ENCODE measurements at places on chromosomes 2 and 18. TPM values are rescaled to one million over a fixed set of nuclear protein-coding genes. Genes with fewer than 3 reads are reported as not detected.

CABLES1 gene
- total RNA-seq = 12.9 TPM

SPDYA gene
- total RNA-seq = 0.15 TPM

RAX gene
- not detected for total RNA-seq

GNLY gene
- not detected for total RNA-seq

CLK1 gene
- total RNA-seq = 44.8 TPM

SULT1C4 gene
- total RNA-seq = not detected

AQP12B gene
- total RNA-seq = not detected

ZBTB7C gene
- total RNA-seq = 0.05 TPM

FBXO48 gene
- total RNA-seq = 0.71 TPM

LIMS3 gene
- not detected for total RNA-seq

TACR1 gene
- 0.39 TPM for total RNA-seq

TMEM247 gene
- not detected for total RNA-seq

PFN4 gene
- 1.1 TPM for total RNA-seq

KCNJ13 gene
- not detected for total RNA-seq

TCF7L1 gene
- total RNA-seq = 7.3 TPM

SALL3 gene
- total RNA-seq = not detected

NT5C1B gene
- not detected for total RNA-seq

DNAH7 gene
- total RNA-seq = 0.93 TPM

ALLC gene
- total RNA-seq = not detected

INO80C gene
- 20.8 TPM for total RNA-seq

HOXD8 gene
- 5.9 TPM for total RNA-seq

PPM1B gene
- 31.7 TPM for total RNA-seq

PLGLB2 gene
- 0.49 TPM for total RNA-seq

OTOS gene
- not detected for total RNA-seq

IL1B gene
- 0.42 TPM for total RNA-seq

CD8B2 gene
- total RNA-seq = not detected

CYP26B1 gene
- 12.9 TPM for total RNA-seq

SLC16A14 gene
- total RNA-seq = 1.4 TPM

TUBA4B gene
- 0.26 TPM for total RNA-seq

ITGB6 gene
- 0.89 TPM for total RNA-seq

ASPRV1 gene
- 0.17 TPM for total RNA-seq

STRN gene
- 15.8 TPM for total RNA-seq

TXNDC2 gene
- 0.38 TPM for total RNA-seq

CREG2 gene
- 10.0 TPM for total RNA-seq

OTX1 gene
- total RNA-seq = 4.3 TPM

HOXD3 gene
- 0.15 TPM for total RNA-seq

PLEK gene
- total RNA-seq = not detected

NPAS2 gene
- 103 TPM for total RNA-seq

PIEZO2 gene
- 0.74 TPM for total RNA-seq

MAP3K19 gene
- not detected for total RNA-seq

DHRS9 gene
- total RNA-seq = 3.5 TPM

TIMM21 gene
- total RNA-seq = 64.3 TPM

MARCHF4 gene
- 62.0 TPM for total RNA-seq

STARD6 gene
- total RNA-seq = not detected

C2orf74 gene
- 15.1 TPM for total RNA-seq

POTEI gene
- not detected for total RNA-seq

CDKL4 gene
- total RNA-seq = not detected

UGT1A6 gene
- 1.3 TPM for total RNA-seq

PAX3 gene
- total RNA-seq = not detected

MAL gene
- total RNA-seq = not detected

SRD5A2 gene
- total RNA-seq = 0.04 TPM

All from A549 treated with DMSO at 1 μM for 4 hours (cell line).